ENCODE measurements at places on chromosomes 16 and 17.

DNA sequence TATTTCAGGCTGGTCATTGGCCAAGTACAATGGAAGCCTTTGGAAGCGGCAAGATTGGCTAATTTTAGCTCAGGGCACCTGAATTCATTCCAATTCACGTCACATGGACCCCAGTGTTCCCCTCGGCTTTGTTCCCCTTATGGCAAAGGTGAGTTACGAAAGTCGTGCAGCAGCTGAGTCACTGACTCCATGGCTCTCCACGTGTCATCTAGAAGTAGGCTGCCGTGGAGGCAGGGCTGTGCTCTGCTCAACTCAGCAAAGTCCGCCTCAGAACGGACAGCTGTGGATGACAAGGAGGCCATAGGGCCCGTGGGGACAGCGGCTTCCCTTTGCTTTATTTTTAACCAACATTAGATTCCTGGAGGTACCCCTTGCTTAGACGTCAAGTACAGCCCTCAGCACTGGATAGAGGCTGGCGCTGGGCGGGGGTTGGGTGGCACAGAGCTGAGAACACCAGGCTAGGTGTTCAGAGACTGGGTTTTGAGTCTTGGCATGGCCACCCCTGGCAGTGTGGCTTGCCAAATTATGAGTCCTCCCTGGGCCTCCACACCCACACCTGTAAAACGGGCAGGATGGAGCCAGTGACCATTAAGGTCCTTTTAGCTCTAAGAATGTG, 23.6 kb downstream of the ADAD2 start:
- no peak for DNase-seq

DNA sequence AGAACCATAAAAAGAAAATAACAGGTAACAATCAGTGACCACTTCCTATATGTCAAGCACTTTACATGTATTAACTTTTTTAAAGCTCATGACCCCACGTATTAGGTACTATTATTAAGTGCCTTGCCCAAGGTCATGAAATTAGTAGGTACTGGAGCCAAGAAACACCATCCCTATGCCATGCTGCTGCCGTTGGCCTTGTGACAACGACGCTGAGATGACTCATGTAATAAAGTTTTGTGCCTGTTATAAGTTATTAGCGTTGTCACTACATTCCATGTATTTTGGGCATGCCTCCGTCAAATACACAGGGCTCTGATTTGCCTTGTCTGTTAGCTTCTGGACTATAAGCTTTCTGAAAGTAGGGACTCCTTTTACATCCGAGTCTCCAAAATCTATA, 1.4 kb downstream of the BBS2 start:
- DNase-seq: no peak

GRCh38 chr16:3874242-3874641, 6.3 kb downstream of the CREBBP start:
- no peak for DNase-seq

DNA sequence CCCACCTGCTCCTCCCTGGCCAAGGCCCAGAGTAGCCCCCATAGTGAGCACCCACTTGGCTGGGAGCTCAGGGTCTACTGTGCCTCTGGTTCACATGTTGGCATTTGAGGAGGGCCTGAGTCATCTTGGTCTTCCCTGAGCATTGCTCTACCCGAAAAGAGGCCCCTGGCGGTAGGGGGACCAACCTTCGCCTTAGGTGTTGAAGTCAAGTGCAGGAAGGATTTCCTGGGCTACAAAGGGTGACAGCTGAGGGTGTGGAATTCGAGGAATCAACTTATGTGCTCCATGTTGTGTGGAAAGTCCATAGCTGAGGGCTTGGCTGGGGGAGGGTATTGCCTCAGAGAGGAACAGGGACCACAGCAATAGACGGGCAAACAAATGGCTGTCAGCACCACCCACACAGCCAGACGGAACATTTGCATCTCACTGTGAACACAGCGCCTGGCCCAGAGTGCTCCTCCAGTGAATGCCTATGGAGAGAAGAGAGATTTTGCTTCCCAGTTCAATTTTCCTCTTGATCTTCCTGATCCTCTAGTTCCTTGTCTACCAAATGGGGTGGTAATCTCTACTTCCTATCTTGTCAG, 35.6 kb upstream of the NGFR start:
- no peak for DNase-seq

GRCh38 chr16:11640987-11641817, 27.1 kb upstream of the SNN start:
- DNase-seq: no peak
